ENCODE measurements at places on chromosomes 4 and X. TPM values are rescaled to one million over a fixed set of nuclear protein-coding genes. Genes with fewer than 3 reads are reported as not detected.

Gene NRK
- total RNA-seq, result 134 TPM

Gene GLA
- 16.2 TPM for total RNA-seq

Gene BBS7
- total RNA-seq, result 9.4 TPM

Gene NDST4
- total RNA-seq, result 2.6 TPM

Gene SLC6A14
- total RNA-seq, result not detected

Gene VCX
- total RNA-seq, result not detected

Gene CENPVL2
- total RNA-seq, result not detected

Gene NLGN4X
- total RNA-seq, result 1.6 TPM

Gene S100P
- 0.52 TPM for total RNA-seq

Gene HSFX3
- total RNA-seq, result not detected

Gene AGTR2
- 40.2 TPM for total RNA-seq

Gene GABRB1
- total RNA-seq, result not detected

Gene PFKFB1
- not detected for total RNA-seq

Gene GAB3
- total RNA-seq, result 5.7 TPM

Gene TCP11X2
- total RNA-seq, result not detected

Gene PDE5A
- total RNA-seq, result 27.7 TPM

Gene HMX1
- not detected for total RNA-seq

Gene SOWAHB
- total RNA-seq, result under 0.01 TPM

Gene TSPAN6
- 36.0 TPM for total RNA-seq

Gene KLHL4
- 5.2 TPM for total RNA-seq

Gene CSN1S1
- total RNA-seq, result not detected
